ENCODE measurements at places on chromosomes 2 and 18.
A peak's percentile ranks its signal among the peaks of the same experiment; 100 is the strongest.

- DNase-seq, result no peak
These were observed 21.9 kb upstream of the PPP1CB start for GRCh38 chr2:28729698-28730097.

DNA sequence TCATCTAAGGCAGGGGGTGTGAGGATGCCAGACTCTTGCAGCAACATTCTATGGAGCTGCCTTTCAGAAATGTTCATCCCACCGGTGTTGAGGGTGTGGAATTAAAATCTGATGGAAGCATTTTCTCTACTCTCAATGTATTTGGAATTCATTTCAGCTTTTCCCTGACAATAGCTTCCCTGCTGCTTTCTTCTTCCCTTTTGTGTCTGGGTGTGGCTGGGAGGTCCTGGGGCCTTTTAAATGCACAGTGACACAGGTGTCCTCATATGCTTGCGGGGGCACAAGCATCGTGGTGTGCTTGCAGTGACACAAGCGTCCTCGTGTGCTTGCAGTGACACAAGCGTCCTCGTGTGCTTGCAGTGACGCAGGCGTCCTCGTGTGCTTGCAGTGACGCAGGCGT is 43.4 kb upstream of the ASB18 start:
- DNase-seq, result no peak

GRCh38 chr2:45334205-45334604 is 276.9 kb downstream of the SRBD1 start:
- DNase-seq, result no peak

DNA sequence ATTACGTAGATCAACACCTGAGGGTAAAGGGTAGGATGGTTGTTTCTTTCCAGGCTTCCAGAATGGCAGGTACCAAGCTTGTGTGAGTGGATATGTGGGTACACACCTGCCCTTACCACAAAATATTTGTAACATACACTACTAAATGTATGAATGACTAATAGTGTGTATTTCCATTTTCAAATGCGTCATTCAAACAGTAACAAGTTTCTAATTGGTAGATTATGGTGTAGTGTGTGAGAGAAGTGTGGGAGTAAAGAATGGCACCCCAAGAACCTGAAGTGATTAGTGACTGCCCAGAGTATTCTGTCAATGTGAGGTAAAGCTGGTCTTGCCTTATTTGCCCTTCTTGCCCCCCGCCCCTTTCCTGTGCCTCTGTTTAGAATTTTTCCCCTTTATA is 21.1 kb downstream of the AGPS start:
- DNase-seq, result no peak

- DNase-seq, result no peak
These were observed 3.8 kb downstream of the EVX2 start for GRCh38 chr2:176079831-176080539.

DNA sequence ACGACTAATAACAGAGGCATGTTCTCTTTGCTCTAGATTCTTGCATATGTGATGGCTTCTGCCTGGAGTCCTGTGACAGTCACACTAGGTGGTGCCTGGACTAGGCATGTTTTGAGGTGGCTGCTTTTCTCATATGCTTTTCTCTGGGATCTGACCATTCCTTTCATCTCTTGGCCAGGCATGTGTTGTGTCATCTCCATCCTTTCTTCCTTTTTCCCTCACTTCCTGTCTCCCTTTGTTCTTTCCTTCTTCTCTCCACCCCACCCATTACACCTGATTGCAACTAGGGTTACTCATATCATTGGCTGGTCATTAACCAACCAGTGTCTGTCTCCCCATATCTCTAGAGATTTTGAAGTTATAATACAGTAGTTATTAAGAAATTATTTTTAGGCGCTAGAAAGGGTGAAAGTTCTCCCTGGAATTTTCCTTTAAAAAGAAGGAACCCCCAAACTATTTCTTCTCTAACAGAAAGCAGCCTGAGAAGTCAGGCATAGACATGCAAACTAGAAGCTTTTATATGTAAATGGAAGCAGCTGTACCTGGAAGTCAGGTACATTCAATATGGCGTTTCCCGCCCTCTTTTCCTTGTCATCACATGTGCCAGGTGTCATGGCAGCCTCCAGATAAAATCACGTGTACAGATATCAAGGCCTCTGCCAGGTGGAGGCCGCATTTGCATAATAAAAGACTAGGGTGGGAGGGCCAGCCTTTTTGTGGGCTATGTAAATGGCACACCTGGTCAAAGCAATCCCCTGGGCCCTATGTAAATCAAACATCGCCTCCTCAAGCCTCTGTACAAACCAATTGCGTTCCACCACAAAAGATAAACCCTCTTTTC is 220.4 kb upstream of the MEX3C start:
- no peak for DNase-seq

- peak; percentile 27 for DNase-seq
These were observed 1.3 kb downstream of the ZNF521 start for GRCh38 chr18:25350489-25351251.

GRCh38 chr2:111522231-111522768 is 361.7 kb downstream of the ANAPC1 start:
- no peak for DNase-seq

GRCh38 chr2:169222665-169223064 is 139.7 kb downstream of the LRP2 start:
- DNase-seq, result no peak

DNA sequence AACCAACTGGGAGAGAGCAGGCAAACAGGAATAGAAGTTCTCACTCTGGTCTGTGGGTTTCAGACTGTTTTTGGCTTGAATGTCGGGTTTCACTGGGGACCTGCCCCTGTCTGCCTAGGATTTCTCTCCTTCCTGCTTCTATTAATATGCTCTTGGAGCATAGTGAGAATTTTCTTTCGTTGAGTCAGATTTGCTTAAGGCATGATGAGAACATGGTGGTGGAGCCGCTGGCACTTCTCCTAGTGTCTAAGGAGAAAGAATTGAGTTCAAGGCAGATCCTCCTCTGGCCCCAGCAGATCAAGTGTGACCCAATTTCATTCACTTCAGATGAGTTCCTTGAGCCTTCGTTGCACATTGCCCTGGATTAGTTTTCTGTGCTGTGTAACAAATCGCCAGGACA is 103.9 kb upstream of the HS6ST1 start:
- no peak for DNase-seq

DNA sequence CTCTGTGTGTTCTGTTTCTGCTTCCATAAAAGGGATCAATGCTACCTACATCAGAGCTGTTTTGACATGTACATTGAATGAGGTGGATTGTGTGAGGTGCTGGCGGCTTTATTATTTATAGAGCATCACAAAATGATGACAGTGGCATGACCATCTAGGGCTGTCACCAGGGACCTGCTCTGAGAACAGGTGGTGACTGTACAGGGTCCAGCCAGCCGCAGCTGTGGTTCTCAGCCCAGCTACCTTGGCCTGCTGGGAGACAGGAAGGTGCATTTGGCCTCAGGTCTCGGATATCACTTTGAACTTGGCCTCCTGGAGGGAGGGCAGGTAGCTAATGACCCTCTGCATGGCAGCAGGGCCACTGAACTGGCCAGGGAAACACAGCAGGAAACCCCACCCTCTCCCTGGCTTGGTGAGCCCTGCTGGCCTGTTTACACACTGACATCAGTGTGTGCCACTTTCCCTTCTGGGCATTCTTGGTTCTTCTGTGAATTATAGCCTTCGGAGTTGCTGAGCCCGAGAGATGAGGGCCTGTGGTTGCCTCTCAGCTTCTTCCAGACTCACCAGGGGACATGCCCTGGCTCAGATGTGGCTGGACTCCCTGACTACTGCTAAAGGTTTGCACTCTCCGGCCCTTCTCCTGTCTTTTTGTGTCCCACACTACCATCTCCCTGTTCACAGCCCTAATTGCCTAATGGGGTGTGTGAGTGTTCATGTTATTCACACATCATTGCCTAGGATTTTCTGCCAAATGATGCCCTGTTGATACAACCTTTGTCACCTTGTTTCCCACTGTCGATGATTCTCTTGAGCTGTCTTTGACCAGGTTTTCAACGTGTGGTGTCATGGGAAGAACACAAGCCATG is 109.2 kb upstream of the RAB12 start:
- DNase-seq, result no peak
